ENCODE measurements at places on chromosomes 7 and 10.
A peak's percentile ranks its signal among the peaks of the same experiment; 100 is the strongest.

DNA sequence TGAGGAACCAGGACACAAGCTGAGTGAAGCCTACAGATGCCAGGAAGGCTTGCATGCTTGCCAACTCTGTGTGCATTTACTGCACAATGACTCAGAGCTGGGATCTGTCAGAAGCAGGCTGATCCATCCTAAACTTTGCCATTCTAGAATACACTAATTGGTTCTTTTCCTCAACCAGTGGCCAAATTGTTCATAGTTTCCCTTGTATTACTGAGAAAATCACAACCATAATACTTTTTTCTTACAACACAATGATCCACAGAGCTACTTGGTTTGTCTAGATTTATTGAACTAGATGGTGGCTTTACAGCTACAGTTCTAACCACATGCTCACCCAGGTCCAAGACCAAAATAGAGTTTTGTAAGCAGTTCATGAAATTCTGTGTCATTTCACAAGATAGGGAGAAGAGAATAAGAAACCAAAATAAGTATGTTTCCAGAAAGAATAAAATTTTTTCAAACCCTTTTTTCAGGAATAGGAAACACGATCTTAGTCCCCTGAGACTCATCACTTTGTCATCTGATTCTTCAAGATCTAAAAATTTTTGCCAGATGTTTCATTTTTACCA lies 21.0 kb upstream of the LRRC17 start:
- no peak for DNase-seq

GRCh38 chr7:46881507-46882127 lies 700.3 kb downstream of the TNS3 start:
- DNase-seq = no peak

- no peak for DNase-seq
These were observed 229.5 kb upstream of the PLXNA4 start for GRCh38 chr7:132805766-132806165.

- peak; percentile 54 for DNase-seq
These were observed 19.7 kb downstream of the MET start for GRCh38 chr7:116691664-116692063.

GRCh38 chr10:78310481-78311080 lies 276.9 kb downstream of the RPS24 start:
- no peak for DNase-seq

DNA sequence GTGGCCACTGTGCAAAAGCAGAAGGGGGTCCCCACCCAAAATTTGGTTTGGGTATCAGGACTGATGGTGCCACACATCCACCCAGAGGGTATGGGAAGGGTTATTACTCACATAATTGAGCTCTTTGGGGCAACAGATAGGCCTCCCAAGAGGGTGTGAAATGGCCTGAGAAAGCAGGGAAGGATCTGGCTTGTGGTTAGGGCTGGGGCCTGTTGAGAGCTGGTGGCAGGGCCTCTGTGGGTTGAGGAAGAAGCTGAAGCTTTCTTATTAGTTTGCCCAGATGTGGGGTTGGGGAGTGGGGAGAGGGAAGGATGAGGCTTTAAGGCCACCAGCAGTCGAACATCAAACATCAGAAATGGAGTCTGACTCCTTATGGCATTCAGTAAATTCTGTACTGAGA lies 18.3 kb upstream of the MKI67 start:
- DNase-seq = no peak

DNA sequence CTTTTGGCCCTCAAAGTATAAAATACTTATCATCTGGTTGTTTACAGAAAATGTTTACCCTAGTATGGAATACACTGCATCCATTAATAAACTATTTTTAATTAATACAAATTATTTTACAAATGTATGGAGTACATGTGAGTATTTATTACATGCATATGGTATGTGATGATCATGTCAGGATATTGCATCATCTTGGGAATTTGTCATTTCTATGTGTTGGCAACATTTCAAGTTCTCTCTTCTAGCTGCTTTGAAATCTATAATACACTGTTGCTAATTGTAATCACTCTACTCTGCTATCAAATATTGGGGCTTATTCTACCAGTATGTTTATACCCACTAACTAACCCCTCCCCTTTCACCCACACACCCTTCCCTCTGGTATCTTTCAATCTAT lies 103.9 kb upstream of the THSD7A start:
- no peak for DNase-seq

DNA sequence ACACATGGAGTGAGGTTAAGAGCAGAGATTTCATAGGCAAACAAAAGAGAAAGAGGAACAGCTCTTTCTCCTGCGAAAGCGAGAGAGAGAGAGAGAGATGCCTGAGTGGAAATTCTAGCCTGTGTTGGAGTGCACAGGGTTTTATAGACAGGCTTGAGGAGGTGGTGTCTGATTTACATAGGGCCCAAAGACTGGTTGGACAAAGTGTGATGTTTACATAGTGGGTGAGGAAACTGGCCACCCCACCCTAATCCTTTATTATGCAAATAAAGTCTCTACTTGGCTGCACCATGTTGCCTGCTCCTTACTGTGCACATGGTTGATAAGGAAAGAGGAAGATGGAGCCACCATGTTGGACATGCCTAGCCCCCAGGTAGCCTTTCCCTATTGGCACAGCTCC lies 967.8 kb upstream of the SORCS1 start:
- no peak for DNase-seq

GRCh38 chr7:131336956-131337355 lies 9.3 kb downstream of the MKLN1 start:
- no peak for DNase-seq

DNA sequence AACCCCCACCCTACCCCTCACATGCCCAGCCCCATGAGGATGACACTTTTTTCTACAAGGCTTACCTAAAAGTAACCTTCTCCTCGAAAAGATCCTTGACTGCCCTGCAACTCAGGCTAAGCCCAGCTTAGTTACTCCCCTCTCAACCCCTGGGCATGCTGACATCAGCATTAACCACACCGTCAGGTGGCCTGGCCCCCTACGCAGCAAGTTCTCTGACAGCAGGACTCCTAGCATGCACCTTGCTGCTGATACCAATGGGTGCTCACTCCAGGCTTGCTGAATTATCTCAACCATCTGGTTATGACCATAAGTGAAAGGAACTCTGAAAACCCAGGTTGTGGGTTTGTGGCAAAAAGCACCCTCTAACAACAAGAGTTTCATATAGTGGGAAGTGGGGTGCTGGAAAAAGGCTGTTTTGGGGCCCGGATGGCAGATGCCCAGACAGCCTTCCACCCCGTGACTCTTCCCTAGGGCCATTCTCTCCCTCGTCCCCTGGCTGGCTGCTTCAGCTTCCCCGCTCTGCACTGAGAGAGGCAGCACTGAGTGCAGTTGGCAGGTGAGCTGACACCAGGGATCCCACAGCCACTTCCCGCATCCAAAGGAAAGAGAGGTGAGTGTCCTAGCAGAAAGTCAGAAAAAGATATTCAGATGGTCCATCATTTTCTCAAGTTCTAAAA lies 518.9 kb downstream of the KCNMA1 start:
- DNase-seq = no peak

DNA sequence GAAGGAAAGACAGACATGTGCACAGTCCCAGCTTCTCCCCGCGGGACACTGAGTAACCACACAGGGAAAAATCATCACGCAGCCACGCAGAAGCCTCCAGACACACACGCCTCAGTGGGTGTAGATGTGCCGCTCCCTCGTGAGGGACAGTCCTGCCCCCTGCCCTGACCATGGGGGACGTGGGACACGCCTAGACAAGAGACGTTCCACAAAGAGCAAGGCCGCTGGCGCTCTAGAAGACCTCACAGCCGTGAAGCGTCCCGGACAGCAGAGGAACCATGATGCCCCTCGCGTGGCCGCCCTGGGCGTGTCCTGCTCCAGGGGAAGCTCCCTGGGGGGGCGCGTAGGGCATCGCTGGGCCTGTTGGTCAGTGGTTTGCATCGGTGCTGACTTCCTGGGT lies 210.8 kb downstream of the DNAJB6 start:
- DNase-seq = no peak

DNA sequence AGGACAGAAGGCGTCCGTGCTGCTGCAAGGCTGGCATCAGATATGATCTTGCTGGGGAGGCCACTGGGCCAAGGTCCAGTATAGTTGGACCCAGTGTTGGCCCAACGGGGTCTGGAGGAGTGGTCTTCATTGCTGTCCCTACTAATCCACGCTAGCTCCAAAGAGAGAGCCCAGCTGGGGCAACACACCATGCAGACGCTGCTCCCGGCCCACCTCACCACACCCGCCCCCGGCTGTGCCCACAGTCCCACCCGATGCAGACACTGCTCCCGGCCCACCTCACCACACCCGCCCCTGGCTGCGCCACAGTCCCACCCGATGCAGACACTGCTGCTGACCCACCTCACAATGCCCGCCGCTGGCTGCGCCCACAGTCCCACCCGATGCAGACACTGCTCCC lies 121.5 kb downstream of the VIPR2 start:
- no peak for DNase-seq

GRCh38 chr10:81866753-81867152 lies 8.2 kb upstream of the NRG3 start:
- no peak for DNase-seq

DNA sequence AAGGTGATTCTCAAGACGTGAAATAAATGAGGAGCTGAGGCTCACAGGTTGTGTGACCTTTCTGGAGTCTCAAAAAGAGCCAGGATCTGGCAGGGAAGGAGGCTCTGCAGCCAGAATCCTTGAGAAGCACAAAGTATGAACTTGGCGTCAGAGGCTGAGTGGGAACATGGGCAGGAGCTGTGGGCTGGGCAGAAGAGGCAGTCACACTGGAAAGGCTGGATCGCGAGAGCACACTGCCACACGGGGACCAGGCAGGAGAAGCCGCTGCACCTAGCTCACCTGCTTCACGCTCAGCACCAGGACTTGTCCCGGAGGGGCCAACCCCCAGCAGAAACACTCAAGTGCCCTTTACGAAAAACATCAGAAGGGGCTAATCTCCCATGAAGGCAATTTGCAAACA lies 535.0 kb downstream of the TNS3 start:
- no peak for DNase-seq

DNA sequence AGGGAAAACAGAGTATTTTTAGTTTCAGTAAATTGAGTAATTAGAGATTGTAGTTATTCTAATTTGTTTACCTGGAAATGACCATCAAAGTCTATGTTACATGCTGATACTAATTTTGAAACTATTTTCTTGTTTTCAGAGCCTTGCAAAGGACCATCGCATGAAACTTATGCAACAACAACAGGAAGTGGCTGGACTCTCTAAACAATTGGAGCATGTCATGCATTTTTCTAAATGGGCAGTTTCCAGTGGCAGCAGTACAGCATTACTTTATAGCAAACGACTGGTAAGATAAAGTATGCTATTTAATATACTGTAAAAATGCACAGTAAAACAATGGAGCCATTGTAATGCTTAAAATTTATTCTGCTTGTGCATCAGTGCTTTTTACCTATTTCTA lies 78.5 kb downstream of the TRIM24 start:
- DNase-seq = no peak

Measured in CD14-positive monocyte (primary cell).